Left hindlimb (tissue), 1 donor: ENCODE measurements at places on chromosomes 7 and 10.

- no peak for DNase-seq
Measured at GRCh38 chr10:15352836-15353235, 18.3 kb downstream of the FAM171A1 start.

GRCh38 chr7:91913612-91914011, 27.1 kb upstream of the AKAP9 start:
- DNase-seq = no peak

GRCh38 chr10:89625041-89625765, 19.8 kb downstream of the PANK1 start:
- no peak for DNase-seq

- no peak for DNase-seq
Measured at GRCh38 chr7:16204953-16205352, 216.4 kb downstream of the CRPPA start.

DNA sequence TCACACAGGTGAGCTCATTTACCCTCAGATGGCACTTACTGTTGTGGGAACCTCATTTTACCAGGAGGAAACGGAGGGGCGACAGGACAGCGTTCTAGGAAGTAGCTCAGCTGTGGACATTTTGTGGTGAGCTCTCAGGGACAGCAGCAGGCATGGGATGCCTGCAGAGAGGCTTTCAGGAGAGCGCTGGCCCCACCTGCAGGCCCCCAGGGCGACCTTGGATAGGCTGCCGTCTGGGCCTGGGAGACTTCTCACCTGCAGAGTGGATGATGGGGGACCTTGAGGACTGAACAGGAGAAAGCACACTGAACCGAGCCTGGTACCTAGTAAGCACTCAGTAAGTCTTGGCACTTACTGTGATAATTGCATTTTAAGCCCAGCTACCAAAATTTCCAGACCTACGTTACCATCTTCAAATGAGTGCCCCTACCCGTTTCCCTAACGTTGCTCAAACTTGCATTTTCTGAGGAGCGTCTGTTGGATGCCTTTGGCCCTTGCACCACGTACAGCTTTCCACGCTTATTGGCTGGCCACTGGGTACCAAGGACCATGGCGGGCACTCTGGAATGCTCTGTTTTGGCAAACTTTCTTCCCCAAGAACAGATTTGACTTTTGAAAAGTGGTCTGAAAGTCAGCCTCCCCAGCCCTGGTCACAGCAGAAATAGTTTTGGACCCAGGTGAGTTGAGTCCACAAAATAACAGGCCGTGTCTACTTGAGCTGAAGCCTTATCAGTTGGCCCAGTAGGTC, 223.4 kb downstream of the EBF3 start:
- no peak for DNase-seq

- DNase-seq = no peak
Measured at GRCh38 chr7:24870766-24871165, 109.2 kb downstream of the OSBPL3 start.

DNA sequence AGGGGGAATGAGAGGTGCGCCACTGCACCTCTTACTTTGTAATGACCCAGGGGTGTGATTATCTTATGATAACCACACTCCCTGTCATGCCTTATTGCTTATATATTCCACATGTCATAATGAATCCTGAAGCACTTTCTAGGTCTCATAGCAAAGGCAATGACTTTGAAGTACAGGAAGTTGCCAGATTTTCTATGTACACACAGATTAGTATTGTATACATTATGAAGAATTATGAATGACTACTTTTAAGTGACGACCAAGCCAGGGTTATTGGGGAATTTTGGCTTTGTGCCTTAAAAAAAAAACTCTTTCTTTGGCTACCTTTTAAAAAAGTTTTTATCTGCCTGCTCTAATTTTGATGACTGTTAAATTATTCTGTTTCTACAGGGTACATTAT, 269.6 kb downstream of the MDFIC start:
- no peak for DNase-seq

DNA sequence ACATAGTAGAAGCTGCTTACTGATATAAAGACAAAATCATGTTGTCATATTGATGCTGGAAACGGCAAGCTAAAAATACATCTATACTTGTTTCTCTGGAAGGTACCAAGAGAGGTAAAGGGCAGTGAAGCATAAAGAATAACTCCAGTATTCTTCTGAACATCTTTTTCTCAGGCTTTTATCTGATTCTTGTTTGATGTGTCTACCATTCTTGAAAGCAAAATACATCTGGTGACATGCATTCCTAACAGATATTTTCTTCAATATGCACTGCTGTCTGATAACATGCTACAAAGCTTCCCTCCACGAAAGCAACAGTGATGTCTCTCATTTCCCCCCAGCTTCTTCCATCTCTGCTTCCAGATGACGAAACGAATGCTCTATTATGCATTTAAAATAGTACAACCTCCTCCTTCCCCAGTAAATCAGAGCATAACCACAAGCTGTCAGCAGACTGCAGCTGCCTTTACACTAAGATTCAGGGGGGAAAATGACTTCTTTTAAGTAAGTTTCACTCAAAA, 100.8 kb downstream of the ARHGAP21 start:
- no peak for DNase-seq

GRCh38 chr10:48607356-48608278, 2.7 kb upstream of the ARHGAP22 start:
- no peak for DNase-seq

- peak; percentile 66 for DNase-seq
Measured at GRCh38 chr10:101646364-101646763, 48.6 kb downstream of the FBXW4 start.

DNA sequence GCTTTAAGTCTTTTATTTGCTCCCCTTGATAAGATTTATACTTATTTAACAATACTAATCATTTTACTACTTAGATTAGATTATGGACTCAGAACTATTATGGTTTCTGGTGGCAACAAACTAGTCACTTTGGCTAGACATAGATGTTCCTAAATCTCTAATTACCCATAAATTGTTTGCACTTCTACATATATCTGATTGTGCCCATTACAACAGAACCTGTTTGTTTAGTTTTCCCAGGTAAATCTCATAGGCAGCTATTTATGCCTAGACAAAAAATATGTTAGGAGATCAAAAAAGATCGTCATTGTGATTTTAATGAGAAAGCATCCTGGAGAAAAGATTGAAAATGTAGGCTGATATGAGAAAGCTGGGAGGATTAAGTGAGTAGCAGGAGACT, 14.4 kb downstream of the UBN2 start:
- DNase-seq = no peak

DNA sequence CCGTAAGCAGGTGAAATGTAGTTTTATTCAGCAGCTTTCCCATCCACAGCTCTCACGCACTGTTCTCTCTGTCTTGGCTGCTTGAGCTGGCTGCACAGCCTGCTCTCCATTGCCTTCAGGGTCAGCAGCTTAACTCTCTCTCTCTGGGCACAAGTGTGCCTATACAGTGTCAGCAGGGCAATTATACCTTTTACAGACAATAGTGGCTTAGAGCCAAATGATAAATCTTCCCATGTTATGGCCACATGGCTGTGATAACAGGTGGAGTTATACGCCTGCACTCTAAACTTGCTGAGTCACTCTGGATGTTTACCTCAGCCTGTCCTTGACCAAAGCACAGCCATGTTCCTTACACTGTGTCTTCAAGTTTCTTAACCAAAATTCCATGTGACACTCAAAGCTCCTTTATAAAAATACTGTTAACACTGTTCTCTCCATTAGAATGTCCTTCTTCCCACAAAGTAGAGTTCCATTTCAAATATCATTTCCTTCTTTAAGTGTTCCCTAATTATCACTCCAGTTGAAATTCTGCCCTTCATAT, 6.1 kb downstream of the RNF133 start:
- DNase-seq = no peak

- DNase-seq = no peak
Measured at GRCh38 chr7:55129541-55130394, 111.0 kb downstream of the EGFR start.

GRCh38 chr10:93080350-93081046, 6.8 kb downstream of the CYP26A1 start:
- DNase-seq = no peak

GRCh38 chr10:113666682-113667252, 2.9 kb upstream of the NRAP start:
- DNase-seq = no peak

- peak; percentile 79 for DNase-seq
Measured at GRCh38 chr7:151366880-151367222, 25.2 kb downstream of the NUB1 start.

GRCh38 chr10:12251581-12251980, 55.6 kb downstream of the CDC123 start:
- no peak for DNase-seq

DNA sequence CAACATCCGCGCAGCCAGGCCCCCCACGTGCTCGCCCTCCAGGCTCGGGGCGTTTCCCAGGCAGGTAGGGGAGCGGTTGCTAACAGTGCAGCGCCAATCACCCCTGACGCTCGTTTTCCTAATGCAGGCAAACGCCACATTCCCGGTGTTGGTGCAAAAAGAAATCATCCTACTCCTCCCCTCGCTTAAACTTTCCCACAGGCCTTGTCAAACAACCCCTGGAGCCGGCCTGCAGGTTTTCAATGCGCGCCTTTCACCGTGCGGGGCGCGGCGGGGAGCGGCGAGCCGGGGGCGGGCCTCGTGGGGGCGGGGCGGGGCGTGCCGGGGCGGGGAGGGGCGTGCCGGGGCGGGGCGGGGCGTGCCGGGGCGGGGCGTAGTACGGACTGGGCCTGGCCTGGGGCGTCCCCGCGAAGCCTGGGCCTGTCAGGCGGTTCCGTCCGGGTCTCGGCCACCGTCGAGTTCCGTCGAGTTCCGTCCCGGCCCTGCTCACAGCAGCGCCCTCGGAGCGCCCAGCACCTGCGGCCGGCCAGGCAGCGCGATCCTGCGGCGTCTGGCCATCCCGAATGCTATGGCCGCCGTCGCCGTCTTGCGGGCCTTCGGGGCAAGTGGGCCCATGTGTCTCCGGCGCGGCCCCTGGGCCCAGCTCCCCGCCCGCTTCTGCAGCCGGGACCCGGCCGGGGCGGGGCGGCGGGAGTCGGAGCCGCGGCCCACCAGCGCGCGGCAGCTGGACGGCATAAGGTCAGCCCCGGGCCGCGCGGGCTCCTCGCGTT, at the start of gene ECHDC3:
Gene ECHDC3 (plus strand): TSS at position 374 of the 770 bp plus-strand sequence. CDS start 195 bp downstream, at position 569.
- DNase-seq = no peak

- DNase-seq = no peak
Measured at GRCh38 chr7:32941681-32942414, 15.4 kb upstream of the FKBP9 start.

GRCh38 chr7:42915356-42915755, 3.5 kb upstream of the C7orf25 start:
- no peak for DNase-seq

GRCh38 chr7:54180796-54181195, 361.4 kb upstream of the VSTM2A start:
- DNase-seq = no peak

GRCh38 chr7:100444311-100445278, 8.3 kb upstream of the PPP1R35 start:
- peak; percentile 43 for DNase-seq

- DNase-seq = no peak
Measured at GRCh38 chr10:116761883-116762282, 19.5 kb upstream of the HSPA12A start.

DNA sequence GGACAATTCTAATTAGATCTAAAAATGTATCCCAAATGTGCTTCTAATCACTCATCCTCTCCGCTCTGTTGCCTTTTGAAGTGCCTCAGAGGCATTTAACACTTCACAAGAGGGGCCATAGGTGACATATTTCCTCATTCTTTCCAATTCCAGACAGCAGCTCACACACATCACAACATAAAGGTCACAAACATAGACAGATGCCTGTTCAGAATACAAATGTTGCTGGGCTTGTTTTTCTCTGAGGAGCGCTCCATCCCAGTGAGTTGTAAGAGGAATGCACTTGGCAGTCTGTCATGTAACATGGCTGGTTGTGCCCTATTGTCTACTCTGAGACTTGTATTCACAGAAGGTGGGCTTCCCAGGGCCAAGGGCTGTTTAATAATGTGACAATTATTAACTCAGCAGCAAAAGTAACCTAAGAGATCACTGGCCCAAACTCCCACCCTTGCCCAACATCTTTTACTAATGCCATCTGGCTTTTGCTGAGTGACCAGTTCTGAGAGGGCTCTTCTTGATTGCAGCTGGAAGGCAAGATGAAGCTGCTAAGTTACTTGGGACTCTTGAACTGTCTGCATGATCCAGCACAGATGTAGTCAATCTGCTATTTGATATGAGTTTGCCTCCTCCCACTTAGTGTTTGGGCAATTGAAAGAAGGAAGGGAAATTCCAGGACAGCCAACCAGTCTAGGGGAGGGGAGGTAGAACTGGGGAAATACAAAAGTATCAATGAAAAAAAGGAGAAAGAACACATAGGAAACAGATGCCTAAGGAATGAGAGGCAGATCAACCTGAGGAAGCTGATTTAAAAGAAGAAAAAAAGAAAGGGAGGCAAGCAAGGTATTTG, 13.6 kb downstream of the PON2 start:
- no peak for DNase-seq

- no peak for DNase-seq
Measured at GRCh38 chr10:100864978-100865377, 47.8 kb upstream of the SLF2 start.

GRCh38 chr7:45597286-45597984, 23.3 kb downstream of the ADCY1 start:
- no peak for DNase-seq

- no peak for DNase-seq
Measured at GRCh38 chr7:127650847-127651555, 993 bp upstream of the SND1 start.

DNA sequence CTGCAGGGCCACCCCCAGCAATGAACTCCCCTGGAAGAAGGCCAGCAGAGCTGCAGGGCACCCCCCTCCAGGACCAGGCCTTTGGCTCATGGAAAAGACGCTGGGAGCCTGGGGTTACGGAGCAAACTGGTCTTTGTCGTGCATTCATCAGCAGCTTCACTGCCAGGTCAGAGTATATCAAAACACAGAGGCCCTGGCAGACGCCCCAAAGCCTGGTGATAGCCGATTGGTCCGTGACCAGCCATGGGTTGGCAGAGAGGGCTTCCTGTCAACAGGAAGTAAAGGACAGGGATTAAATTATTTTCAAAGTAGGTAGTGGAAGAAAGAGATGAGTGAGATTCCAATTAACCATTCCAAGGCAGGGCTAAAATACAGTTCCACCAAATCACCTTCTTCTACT, 9.0 kb downstream of the PRKAG2 start:
- DNase-seq = no peak

GRCh38 chr7:100568896-100569844, 4.5 kb downstream of the SAP25 start:
- DNase-seq = peak; percentile 13

DNA sequence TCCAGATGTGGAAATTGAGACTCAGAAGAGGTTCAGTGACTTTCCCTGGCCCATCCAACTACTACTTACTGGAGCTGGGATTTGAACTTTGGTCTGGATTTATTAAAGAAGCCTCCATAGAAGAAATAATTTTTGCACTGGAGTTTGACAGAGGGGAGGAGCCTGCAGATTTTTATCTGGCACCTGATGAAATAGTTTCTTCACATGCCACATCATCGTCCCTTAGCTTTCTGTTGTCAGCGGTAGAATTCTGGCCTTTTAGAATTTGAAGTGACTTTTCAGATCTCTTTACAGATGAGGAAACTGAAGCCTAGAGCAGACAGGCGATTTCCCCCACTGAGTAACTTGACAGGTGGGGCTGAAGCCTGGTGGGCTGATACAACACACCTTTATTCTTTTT, 233.5 kb downstream of the LRMDA start:
- no peak for DNase-seq
